Left kidney (tissue), 8 donors: ENCODE measurements at places on chromosomes 3 and 15. TPM values are rescaled to one million over a fixed set of nuclear protein-coding genes. Genes with fewer than 3 reads are reported as not detected.

Gene EFCC1
- 1.7 TPM for polyA plus RNA-seq

- no peak for DNase-seq
Observed at GRCh38 chr3:45872569-45872968, 13.8 kb upstream of the CCR9 start.

DNA sequence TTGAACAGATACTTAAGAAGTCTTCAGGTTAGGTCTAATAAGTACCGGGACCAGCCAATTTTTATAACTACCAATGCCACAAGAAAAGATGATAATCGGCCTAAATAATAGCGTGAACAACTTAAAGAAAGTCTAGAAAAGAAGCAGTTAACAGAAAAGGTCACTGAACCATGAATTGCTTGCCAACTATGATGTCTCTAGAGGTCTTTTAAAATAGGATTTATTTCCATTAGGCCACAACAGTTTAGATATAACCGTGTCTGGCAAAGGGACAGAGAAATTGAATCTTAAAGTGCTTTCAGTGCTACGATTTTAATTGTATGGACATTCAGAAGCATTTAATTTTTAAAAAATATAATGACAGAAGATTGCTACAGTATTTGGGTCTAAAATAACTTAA, 1070.4 kb downstream of the ROBO1 start:
- no peak for DNase-seq

DNA sequence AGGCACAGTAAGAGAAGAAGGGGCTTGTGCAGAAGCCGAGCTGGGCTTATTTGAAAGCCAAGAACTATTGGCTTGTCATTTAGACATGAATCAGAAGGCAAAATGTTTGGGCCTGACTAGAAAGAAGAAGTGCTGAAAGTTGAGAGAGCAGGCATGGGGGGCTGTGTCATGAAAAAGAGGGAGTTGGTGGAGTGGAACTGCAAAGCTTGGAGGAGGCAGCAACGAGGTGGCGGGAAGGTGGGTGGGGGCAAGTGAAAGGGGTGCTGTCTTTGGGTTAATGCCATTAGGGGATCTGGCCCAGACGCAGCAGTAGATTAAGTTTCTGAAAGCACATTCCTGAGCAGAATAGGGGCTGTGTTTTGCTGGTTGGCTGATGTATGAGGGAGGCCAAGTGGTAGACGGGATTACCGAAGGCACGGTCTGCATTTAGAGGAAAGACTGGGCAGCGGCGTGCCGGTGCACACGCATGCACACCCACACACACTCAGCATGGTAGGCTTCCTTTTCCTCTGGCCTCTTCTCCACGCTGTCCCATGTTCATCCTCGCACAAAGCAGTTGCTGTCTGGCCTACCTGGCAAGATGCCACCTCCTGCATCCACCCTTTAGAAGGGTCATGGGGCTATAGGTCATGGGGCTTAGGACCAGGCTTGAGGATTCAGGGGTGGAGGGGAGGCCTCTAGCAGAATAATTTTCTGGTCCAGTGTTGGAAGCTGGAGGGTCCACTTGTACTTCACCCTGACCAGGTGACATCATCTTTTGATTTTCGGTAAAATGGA, 43.0 kb downstream of the BOC start:
- DNase-seq = peak; percentile 70

GRCh38 chr15:86336051-86336788, 256.5 kb downstream of the AGBL1 start:
- DNase-seq = no peak

DNA sequence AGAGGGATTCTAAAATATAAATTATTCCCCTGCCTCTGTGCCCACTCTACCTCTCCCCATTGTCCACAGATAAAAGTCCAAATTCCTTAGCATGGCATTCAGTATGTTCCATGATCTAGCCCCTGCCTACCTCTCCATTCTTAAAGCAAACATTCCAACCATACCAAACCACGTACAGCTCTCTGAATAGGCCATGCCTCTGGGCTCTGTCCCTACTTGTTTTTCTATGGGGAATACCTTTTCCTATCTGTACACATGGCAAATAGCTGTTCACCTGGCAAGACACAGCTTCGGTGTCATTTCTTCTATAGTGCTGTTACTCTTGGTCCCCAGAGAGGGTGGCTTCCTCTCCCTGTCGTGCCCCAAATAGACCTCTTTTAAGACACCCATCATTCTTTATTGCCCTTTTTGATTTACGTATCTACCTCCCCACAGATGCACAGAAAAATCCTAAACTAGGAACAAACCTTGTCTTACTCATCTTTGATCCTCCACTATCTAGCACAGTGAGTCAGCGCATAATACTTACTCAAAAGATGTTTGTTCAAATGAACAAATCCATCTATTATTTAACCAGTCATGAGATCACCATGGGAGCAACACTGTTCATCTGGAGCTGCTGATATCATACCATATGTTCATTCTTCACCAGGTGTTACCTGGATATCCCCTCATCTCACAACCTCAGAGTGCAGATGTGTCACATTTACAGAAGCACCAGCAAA, 329.8 kb downstream of the THSD4 start:
- DNase-seq = no peak

Gene CMSS1
- polyA plus RNA-seq = 47.6 TPM

Gene CCR9
- 0.05 TPM for polyA plus RNA-seq

DNA sequence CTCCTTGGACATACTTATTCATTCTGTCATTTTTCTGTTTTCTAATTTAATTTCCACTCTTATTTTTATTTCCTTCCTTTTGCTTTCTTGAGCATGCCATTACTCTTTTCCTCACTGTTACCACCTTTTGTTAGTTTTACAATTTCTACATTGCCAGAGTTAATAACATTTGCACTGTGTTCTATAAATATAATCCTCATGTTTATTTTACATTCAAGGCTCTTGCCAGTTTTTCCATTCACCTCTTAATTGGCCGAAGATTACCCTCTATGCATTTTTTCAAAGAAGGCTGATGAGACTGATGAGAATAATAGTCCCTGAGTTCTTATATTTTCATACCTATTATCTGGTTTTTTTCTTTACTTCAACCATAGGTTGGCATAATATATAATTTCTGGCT, 10.5 kb downstream of the BTD start:
- no peak for DNase-seq

Gene LPP
- polyA plus RNA-seq = 32.9 TPM

Gene RETNLB
- not detected for polyA plus RNA-seq

DNA sequence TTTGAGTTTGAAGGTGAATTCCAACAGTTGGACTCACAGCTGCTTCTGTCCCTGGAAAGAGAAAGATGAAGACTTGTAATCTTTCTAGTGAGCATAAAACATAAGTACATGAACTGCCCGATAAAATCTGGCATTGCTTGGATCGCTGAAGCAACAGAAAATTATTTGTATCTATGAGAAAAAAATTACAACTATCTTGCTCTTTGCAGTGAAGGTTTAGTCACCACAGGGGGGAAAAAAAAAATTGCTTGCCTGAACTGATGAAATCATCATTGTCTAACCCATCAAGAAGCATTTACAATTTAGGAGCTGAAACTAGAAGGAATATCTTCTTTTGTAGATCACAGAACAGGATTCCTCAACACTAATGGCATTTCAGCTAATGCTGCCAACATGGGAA, 20.0 kb downstream of the TMEM207 start:
- no peak for DNase-seq

DNA sequence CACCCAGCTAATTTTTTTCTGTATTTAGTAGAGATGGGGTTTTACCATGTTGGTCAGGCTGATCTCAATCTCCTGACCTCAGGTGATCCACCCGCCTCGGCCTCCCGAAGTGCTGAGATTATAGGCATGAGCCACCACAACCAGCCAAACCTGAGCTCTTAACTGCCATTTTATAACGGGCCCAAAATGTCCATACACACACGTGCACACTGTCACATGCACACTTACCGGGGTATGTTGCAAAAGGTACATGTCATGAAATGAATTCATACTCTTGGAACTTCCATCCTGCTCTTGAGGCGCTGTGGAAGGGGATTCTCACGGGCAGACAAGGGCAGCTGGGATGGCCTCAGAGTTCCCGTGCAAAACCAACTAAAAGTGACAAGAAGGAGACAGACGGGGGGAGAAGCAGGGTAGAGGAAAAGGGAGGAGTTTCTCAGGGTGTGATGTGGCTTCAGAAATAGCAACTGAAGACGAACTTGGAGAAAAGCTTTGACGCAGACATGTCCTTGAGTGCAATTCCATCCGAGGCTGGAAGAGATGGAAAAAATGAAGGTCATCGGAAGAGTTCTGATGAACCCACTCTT, 110.9 kb downstream of the BDH1 start:
- no peak for DNase-seq

DNA sequence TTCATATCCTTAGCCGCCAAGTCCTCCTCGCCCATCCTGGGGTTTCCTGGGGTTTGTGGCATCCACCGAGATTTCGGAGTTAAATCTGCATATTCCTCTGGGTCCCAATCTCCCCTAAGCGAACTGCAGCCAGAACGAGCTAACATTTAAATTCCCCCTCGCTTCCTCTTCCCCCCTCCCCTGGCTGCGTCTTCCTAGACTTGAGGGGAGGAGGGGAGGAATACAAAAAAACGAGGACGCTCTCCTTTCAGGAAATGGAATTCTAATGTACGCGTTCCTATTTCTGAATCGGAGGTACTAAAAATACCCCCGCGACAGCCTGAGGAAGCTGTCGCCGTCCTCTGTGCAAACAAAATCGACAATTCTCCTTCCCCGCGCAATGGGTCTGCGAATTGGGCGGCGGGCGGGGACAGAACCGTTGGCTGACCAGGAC, 5.6 kb downstream of the FEZF2 start:
- no peak for DNase-seq

Gene SERPINI2
- polyA plus RNA-seq = 1.9 TPM

DNA sequence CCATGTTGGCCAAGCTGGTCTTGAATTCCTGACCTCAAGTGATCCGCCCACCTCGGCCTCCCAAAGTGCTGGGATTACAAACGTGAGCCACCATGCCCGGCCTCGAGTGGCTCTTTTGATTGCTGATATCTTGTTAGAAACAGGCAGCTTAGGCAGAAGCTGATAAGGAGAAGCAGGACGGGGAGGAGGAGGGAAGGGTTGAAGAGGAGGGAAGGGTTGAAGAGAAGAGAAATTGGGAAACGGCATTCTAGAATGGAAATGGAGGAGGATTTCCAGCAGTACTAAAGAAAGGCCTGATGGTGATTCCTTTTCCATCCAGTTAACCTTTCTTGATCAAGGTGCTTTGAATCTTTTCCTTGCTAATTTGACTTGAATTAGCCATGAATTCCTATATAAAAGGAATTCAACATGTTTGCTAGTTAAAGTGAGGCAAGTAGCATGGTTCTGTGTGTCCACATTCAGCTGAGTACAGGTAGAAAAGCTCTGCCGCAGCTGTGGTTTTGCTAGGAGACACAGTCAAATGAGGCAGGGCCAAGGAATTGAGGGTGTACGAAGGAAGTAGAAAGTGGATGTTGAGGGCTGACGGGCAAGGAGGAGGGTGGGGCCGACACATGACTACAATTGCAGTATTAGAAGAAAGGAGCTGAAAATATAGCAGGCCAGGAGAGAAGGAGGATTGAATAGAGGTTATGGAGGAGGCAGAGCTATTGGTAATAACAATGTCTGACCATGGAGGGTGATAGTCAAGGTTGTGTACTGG, 27.2 kb upstream of the ATP1B3 start:
- no peak for DNase-seq

Gene AQP9
- polyA plus RNA-seq = 0.18 TPM

Gene GALNT15
- polyA plus RNA-seq = 2.1 TPM

GRCh38 chr3:79040701-79041100, 727.1 kb downstream of the ROBO1 start:
- no peak for DNase-seq

GRCh38 chr3:4355401-4356219, 52.4 kb downstream of the SETMAR start:
- DNase-seq = peak; percentile 82

Gene PAQR9
- 0.68 TPM for polyA plus RNA-seq

- peak; percentile 35 for DNase-seq
Observed at GRCh38 chr3:12553921-12554391, 2.9 kb upstream of the MKRN2 start.

GRCh38 chr3:7075117-7075516, 214.2 kb downstream of the GRM7 start:
- DNase-seq = no peak

Gene TMEM108
- 1.6 TPM for polyA plus RNA-seq

Gene CD96
- polyA plus RNA-seq = 2.0 TPM

DNA sequence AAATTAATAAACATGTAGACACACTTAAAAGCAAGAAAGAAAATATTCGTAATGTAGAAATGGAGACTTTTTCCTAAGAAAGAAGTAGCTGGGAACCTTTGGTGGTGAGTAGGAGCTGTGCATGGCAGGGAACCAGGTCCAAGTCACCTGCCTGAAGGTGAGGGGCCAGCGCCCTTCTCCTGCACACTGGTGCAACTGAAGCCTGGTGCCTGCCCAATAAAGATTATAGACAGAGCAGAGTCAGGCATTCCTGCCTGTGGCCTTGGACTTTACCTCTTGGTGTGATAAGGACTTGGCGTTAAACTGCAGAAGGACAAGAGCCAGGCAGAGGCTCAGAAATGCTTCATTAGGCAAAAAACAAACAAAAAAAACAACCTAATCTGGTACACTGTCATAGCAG, 14.2 kb downstream of the CFAP91 start:
- no peak for DNase-seq

GRCh38 chr15:92853222-92853621, 46.9 kb upstream of the CHD2 start:
- no peak for DNase-seq

DNA sequence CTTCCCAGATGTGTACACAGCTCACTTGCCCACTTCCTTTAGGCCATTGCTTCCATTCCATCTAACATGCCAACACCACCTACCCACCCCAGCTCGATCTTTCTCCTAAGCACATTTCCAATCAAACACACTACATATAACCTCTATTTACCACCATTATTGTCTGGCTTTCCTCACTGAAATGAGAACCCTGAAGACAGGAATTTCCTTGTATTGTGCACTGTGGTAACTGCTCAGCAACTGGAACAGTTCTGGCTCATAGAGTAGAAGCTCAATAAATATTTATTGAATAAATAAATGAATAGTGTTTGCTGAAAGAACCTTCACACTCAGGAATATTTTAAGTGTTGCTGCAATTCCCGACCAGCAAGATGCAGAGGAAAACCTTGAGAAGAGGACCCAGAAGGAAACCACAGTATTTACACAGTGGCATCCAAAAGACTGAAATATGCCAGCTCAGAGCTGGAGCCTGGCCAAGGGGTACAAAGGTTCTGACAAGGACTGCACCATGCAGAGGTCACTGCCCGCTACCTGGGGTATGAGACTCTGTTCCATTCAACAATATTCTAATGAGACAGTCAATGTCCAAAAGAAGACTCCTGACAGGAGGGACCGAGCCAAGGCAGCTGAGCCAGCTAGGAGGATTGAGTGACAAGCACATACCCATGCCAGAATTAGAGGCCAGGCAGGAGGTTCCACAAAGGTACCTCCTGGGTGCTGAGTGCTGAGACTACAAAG, 168.8 kb downstream of the NUP210 start:
- DNase-seq = no peak

- peak; percentile 51 for DNase-seq
Observed at GRCh38 chr3:32508711-32509110, 6.1 kb upstream of the CMTM6 start.

GRCh38 chr3:71951361-71951760, 166.4 kb upstream of the PROK2 start:
- DNase-seq = no peak

GRCh38 chr3:132418916-132419315, 1.6 kb downstream of the DNAJC13 start:
- DNase-seq = no peak

Gene GOLGA8S
- polyA plus RNA-seq = 1.4 TPM

Gene ITIH1
- polyA plus RNA-seq = not detected
